ENCODE measurements at places on chromosomes 6 and 20.
A peak's percentile ranks its signal among the peaks of the same experiment; 100 is the strongest.

- H3K27ac ChIP-seq, result no peak overlapping the region
- H3K4me3 ChIP-seq, result no peak overlapping the region
- peaks cover 28% of the 10 kb centered on the region for H3K4me1 ChIP-seq
- H3K27me3 ChIP-seq, result peaks cover 16% of the 10 kb centered on the region
- H3K36me3 ChIP-seq, result no peaks in the 10 kb centered on the region
These were observed 144.3 kb upstream of the TAB2 start for GRCh38 chr6:149173222-149173621.

DNA sequence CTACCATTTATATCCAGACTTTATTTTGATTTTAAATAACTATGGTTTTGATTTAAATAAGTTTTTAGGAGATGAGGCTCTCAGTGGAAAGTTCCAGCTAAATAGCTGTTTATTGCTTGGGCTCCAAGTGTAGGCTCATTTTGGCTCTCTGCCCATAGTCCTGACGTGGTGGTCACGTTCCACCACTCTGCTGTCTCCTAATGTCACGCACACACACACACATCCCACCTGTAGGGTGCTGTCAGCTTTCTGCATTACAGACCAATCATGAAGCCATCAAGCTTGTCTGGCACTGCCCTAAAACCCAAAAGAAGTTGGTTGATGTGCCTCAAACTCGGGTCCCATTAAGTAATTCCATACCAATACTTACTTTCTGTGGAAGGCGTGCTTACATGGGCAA is 45.4 kb downstream of the PANK2 start:
- no peaks in the 10 kb centered on the region for H3K4me1 ChIP-seq
- no peak overlapping the region for H3K27ac ChIP-seq
- peaks cover 22% of the 10 kb centered on the region for H3K36me3 ChIP-seq
- no peak overlapping the region for H3K4me3 ChIP-seq
- no peaks in the 10 kb centered on the region for H3K27me3 ChIP-seq

DNA sequence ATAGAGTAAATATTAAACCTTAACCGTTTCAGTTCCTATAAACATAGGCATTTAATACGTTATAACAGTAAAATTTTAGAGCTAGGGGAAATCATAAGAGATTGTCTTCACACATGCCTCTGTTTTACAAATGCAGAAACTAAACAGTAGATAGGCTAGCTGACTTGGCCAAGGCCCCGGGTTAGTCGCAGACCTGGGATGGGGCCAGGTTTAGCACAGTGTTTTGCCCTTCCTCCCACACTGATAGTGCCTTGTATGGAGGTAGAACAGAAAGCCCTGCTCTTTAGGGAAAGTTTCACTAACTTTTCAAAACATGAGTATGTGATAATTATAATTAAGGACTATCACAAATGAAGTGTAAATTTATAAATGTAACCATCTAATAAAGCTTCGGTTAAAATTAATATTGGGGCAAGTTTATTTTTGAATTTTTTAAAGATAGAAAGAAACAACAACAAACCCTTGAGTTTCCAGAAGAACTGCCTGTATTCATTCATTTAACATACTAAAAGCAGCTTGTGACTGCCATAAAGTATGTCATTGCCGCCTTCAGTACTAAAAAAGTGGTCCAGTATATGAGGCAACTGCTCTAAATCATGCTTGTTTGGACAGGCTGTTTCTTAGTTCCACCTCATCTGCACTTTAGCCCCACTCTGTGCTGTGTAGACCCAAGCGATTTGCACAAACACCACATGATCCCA is 62.5 kb upstream of the LOC128125822 start:
- no peaks in the 10 kb centered on the region for H3K27me3 ChIP-seq
- peaks cover 6% of the 10 kb centered on the region for H3K4me1 ChIP-seq
- H3K27ac ChIP-seq, result no peak overlapping the region

DNA sequence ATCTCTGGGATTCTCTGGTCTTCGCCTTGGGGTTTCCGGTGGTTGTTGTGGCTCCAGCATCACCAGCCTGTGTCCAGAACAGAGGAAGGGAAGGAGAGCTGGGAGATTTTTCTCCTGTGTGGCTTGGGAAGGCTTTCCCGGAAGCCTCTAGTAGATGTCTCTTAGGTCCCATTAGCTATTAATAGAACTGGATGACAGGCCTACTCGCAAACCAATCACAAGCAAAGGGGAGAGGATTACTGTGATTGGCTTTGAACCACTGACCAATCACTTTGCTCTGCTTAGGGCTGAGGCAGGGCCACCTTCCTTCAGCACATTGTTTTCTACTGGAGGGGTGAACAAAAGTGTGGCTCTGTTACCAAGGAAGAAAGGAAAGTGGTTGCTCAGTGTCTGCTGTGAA is 203.4 kb upstream of the SULF2 start:
- peaks cover 10% of the 10 kb centered on the region for H3K27me3 ChIP-seq
- no peak overlapping the region for H3K4me3 ChIP-seq
- H3K4me1 ChIP-seq, result peaks cover 9% of the 10 kb centered on the region

DNA sequence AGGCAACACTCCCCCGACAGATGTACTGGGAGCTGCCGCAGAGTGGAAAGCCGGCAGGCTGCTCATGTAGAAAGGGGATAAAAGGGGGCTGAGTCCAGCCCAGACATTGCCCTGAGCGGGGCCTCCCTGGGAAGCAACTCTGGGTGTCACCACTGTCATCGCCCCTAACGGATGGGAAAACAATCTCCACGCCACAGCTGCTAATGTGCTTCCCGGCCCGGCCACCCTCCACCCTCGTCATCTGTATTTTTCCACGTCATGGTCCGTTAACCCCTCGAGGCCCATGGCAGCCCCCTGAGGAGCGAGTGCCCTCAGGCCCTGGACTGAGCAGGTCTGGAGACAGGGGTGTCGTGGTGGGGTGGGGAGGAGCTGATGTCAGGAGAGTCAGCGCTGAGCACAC is 227.4 kb downstream of the DLL1 start:
- H3K4me1 ChIP-seq, result no peaks in the 10 kb centered on the region
- peaks cover 27% of the 10 kb centered on the region for H3K27me3 ChIP-seq
- no peak for ATAC-seq
- no peaks in the 10 kb centered on the region for H3K36me3 ChIP-seq
- no peak overlapping the region for H3K4me3 ChIP-seq

- peaks cover 22% of the 10 kb centered on the region for H3K4me1 ChIP-seq
- peak overlapping the region; percentile 92 for H3K27ac ChIP-seq
- peak; percentile 95 for ATAC-seq
- H3K4me3 ChIP-seq, result peak overlapping the region; percentile 82
These were observed 4.2 kb upstream of the PRPH2 start for GRCh38 chr6:42726485-42727086.

- H3K4me3 ChIP-seq, result no peak overlapping the region
- H3K4me1 ChIP-seq, result no peaks in the 10 kb centered on the region
- H3K27ac ChIP-seq, result no peak overlapping the region
These were observed 15.3 kb upstream of the TBC1D32 start for GRCh38 chr6:121349596-121349995.

Measured in stimulated activated memory B cell treated with anti-CD40 and anti-IgM and Interleukin-4, amounts not matched to agents 10 μg/mL and 1 μg/mL and 100 μg/mL, for 72 hours (primary cell).